ENCODE measurements at places on chromosomes 7 and 10. TPM values are rescaled to one million over a fixed set of nuclear protein-coding genes. Genes with fewer than 3 reads are reported as not detected.
A peak's percentile ranks its signal among the peaks of the same experiment; 100 is the strongest.

Gene C7orf33
- not detected for total RNA-seq

Gene AGR2
- total RNA-seq, result 282 TPM

Gene CPVL
- total RNA-seq, result 6.3 TPM

Gene KEL
- not detected for total RNA-seq

Gene PHYH
- 47.5 TPM for total RNA-seq

Gene NPC1L1
- total RNA-seq, result 0.67 TPM

Gene MYO3A
- not detected for total RNA-seq

Gene ACTA2
- total RNA-seq, result 83.5 TPM

Gene BTBD16
- total RNA-seq, result not detected

Gene LRIT1
- total RNA-seq, result not detected

DNA sequence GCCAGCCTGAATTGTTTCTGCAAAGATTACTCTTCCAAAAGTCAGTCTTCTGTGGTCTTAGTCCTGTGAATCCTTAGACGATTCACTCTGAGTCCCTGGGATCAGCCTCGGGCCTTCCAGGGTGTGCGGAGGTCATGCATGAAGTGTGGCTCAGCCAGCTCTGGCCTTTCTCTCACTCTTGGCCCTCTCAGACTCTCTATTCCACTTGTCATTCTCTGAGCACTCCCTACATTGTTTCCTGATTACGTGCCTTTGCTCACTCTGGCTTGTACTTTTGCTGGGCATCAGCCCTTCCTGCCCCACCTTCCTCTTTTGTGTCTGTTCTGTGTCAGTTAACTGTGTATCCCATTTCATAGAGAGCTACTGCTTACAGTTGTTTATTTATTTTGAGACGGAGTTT is 36.0 kb downstream of the CCNY start:
- DNase-seq, result no peak

- peak; percentile 88 for DNase-seq
These were observed 14.2 kb upstream of the PDCD4 start for GRCh38 chr10:110857265-110858171.

DNA sequence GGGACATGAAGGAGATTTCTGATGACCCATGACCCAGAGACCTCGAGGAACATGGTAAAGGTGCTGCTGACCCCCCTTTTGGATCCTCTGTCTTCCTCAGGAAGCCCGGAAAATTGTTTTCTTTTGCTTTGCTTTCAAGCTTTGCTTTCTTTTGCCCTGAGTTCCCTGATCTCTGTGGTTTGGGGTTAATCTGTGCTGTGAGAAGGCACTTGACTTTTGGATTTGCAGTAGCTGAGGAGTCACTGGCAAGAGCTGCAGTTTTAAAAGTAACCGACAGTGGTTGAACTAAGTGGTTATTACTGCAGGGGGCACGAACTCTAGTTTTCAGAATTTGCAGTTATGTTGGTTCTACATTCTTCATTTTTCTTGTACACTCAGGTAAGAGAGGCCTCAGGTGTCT is 53.0 kb downstream of the PDZD8 start:
- no peak for DNase-seq

GRCh38 chr7:35734001-35734483 is 39.1 kb upstream of the HERPUD2 start:
- no peak for DNase-seq

DNA sequence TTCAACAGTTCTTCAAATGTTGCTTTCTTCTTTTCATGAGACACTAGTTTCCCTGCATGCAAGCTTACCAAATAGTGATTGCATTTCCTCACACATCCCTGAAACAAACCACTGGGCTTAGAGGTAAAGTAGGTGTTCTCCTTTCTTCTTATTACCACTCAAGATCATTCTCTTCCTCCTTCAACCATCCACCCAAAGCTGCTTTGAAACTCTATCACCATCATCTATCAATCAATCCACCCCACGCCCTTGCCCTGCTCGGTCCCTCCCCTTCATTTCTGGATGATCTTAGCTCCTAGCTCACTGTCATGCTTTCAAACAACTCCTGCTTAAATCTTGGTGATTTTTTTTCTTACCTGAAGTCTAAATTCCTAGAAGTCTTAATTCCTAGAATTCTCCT is 18.9 kb downstream of the HYCC1 start:
- DNase-seq, result no peak

DNA sequence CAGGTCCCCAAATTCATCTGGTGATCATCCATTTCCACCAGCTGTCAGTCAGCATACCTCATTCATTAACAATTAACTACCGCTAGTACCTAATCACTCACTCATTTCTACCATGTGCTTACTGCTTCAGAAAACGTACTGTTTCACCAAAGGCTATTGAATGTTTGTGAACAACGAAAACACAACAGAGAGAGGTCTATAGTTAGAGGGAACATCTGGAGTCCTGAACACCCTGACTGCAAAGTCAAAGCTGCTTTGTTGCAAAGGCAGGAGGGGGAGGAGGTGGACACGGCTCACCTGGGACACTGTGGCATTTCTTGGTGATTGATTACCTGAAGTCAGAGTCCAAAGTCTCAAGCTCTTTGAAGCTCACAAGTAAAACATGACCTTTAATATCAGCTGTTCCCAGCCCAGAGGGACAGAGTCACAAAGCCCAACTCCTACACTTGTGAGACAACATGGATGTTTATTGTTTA is 342.3 kb upstream of the ADARB2 start:
- DNase-seq, result no peak

- DNase-seq, result no peak
These were observed 66.2 kb downstream of the SDK1 start for GRCh38 chr7:3367261-3367660.

- DNase-seq, result no peak
These were observed 39.2 kb upstream of the COL1A2 start for GRCh38 chr7:94355454-94355853.

DNA sequence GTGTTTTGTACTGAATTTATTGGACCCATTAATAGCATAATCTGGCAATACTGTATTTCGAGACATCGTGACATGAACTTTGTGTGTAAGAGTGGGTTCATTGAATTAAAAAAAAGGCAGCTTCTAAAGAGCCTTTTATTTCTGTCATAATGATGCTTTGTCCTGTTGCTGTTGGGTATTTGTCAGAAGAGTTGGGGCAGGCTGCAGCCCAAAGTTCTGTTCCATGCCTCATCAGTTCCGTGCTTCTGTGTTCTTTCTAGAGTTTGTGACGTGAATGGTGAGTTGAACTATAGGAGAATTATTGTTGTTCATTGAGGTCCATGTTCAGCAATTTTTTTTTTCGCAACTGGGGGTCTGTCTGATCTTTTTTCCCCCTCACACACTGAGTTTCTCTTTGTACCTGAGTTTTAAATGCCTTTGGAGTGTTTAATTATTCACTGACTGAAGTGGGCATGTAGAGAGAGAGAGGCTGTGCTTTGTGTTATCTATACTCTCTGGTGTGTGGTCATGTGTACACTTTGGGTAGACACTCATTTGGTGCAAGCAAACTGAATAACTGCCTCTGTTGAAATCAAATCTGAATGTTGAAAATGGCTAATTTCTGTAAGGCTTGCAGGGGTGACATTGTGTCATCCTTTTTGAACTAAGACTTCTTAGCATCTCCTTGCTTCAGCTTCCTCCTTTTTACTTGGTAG is 69.8 kb downstream of the ADD3 start:
- DNase-seq, result no peak

- no peak for DNase-seq
These were observed 4.3 kb upstream of the AKR1C3 start for GRCh38 chr10:5089865-5090264.

DNA sequence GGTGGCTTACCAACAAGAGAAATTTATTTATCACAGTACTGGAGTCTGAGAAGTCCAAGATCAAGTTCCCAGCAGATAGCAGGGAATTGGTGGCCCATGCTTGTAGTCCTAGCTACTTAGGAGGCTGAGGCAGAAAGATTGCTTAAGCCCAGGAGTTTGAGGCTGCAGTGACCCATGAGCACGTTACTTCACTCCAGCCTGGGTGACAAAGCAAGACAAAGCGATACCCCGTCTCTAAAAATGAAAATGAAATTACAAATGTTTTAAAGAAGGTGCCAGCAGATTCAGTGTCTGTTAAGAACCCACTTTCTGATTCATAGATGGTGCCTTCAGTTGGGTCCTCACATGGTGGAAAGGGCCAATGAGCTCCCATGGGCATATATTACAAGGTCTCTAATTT is 20.6 kb upstream of the ARHGAP12 start:
- no peak for DNase-seq

GRCh38 chr7:96998744-96999143 is 6.6 kb upstream of the DLX6 start:
- no peak for DNase-seq

- no peak for DNase-seq
These were observed 113.8 kb upstream of the EEPD1 start for GRCh38 chr7:36039243-36039642.

DNA sequence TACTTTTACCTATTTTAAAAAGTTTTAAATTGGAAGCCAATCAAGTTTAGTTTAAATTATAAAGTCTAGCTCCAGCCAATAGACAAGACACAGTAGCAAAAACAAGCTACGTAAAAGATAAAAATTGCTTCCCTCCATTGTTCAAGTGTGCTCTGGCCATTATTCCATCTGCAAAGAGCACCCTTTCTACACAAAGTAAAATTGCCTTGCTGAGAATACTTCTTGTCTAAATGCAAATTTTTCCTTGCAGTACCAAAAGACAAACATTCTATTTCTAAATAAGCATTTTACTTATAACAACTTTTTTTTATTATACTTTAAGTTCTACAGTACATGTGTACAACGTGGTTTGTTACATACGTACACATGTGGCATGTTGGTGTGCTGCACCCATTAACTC is 75.9 kb upstream of the ZNF746 start:
- DNase-seq, result no peak

DNA sequence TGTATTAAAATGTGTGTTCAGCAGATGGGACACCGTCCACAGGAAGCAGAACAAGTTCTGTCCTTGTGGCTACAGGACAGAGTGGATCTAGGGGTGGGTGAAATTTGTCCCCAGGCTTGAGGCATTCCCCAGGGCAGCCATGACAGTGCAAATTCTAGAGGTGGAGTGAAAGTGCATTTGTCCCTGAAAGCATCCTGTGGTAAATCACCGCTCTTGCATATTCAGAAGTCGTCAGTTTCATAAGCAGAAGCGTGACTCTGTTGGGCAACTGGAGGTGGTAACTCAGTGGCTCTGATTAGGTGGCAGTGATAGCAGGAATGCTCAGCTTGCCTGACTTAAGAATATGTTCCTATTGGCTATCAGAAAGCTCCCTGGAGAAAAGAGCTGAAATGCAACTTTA is 96.6 kb downstream of the SNX10 start:
- no peak for DNase-seq

GRCh38 chr7:154577141-154577873 is 425.6 kb downstream of the PAXIP1 start:
- DNase-seq, result no peak

- DNase-seq, result no peak
These were observed 96.7 kb upstream of the PIK3CG start for GRCh38 chr7:106768324-106768751.

DNA sequence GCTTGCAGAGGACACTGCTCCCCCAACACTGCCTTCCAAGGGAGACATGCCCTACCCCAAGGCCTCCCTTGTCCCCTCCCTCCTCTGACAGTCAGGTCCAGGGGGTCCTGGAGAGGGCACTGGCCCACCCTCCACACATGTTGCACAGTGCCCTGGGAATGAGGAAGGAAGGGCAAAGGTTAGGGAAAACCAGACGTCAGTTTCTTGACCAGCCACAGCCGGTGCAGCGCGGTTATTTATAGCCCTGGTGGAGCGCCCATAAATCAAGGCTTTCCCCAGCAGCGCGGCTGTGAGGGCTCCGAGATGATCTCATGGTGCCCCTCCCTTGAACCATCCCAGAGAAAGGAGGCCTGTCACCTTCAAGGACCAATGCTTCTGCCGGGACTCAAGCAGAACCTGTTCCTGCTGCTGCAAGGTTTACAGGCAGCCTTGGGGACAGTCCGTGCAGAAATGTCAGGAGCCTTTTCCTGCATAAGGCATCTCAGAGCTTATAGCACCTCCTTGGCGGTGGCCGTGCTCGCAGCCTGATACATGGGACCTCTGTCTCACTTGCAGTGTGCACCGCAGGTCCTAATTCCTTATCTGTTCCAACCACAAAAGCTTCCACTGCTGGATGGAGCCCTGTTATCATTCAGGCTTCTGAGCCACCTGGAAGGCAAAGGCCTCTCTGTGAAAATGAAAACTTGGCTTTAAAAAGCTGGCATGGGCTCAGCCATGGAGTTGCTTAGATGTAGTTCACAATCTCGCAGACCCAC is 127.3 kb downstream of the LHPP start:
- no peak for DNase-seq

GRCh38 chr7:11208883-11209465 is 235.3 kb downstream of the PHF14 start:
- no peak for DNase-seq

DNA sequence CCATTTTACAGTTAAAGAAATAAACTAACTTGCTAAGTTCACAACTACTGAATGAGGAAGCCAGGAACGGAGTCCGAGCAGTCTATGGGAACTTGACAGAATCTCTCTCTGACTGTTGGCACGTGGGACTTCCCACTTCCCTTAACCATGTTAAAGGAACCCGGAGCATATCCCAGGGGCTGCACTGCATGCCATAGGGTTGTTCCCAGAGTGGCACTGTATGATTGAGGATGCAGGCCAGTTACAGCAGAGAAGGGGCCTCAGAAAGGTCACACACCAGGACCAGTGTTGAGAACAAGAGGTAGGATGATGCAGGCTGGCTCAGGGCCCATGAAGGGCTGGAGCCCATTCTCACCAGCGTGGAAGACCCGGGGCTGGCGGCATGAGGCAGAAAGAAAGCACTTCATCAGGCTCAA is 201.8 kb downstream of the NSUN6 start:
- no peak for DNase-seq

- no peak for DNase-seq
These were observed 207.4 kb downstream of the ADARB2 start for GRCh38 chr10:1529806-1530413.

DNA sequence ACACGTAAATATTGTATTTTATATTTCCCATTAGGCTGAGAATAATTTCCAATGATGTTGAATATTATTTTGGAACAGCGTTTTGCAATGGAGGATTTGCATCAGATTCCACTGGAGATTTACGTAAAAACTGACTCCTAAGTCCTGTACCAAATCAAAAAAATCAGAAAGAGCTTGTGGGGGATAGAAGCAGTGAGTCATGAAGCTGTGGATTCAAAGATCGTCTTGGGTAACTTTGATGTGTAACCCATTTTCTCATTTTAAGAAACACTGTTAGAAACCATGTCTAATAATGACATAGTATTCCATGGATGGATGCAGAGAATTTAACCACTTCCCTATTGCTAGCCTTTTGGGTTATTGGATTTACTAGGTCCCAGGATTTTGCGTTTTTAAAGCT is 158.6 kb downstream of the INHBA start:
- DNase-seq, result no peak

- DNase-seq, result no peak
These were observed 105.5 kb upstream of the TMEM72 start for GRCh38 chr10:44805466-44806210.

DNA sequence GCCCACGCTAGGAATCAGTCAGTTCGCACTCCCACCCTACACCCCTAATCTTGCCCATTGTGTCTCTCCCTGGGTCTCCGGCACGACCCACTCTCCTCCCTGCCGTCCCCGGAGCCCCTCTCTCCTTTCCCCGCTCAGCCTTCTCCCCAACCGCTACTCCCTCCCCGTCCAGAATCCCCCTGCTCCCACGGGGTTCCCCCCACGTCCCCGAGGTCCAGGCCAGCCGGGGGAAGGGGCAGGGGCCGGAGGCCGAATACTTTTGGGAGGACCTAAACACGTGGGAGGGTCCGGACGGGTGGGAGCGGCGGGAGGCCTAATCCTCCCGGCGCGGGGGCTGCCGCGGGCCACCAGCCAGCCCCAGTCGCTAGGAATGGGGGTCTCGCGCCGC is 560 bp downstream of the RARRES2 start:
- peak; percentile 40 for DNase-seq
